A673 (cell line): ENCODE measurements at places on chromosomes 6 and 20. TPM values are rescaled to one million over a fixed set of nuclear protein-coding genes. Genes with fewer than 3 reads are reported as not detected.

FAM217A gene
- total RNA-seq = not detected in 2 replicates

SMLR1 gene
- not detected in 2 replicates for total RNA-seq

OR2H1 gene
- not detected in 2 replicates for total RNA-seq

DNA sequence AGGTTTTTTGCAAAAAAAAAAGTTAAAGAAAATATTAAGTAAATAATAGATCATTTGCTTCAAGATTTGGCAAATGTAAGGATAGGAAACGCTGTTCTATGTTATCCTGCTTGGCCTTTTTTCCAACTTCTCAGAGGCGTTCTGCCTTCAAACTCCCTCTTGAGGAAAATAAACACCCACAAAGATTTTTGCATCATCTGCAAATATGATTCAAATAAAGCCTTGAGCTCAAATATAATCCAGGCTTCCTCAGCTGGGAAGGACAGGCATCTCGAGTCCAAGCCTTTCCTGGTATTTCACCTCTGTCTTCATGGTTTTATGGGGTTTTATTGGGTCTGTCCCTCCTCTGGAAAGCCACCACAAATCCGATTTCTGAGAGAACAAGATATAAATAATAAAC lies 67.7 kb upstream of the PTPN1 start:
- no peak for DNase-seq

- no peak for DNase-seq
Measured at GRCh38 chr6:70241991-70242420, 60.9 kb downstream of the COL9A1 start.

GRCh38 chr20:7248281-7249201 lies 481.1 kb downstream of the BMP2 start:
- peak; percentile 0 for DNase-seq
